ENCODE measurements at places on chromosomes 5 and 9.

DNA sequence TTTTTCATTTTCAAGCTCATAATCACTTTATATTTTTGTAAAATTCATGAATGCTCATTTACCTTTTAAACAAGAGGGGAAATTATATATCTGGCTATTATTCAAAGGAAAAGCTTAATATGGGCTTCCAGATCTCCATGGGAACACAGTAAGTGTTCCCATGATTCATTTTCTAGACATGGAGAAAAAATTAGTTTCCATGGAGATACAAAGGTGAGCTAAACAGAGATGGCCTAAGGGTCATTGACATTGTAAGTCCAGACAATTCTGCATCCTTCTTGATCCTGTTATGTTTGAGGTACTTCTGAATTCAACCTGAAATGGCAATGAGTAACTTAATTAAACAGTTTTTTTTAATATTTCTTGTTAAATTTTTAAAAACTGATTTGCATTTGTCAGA lies 341.4 kb upstream of the PRR16 start:
- DNase-seq: no peak

DNA sequence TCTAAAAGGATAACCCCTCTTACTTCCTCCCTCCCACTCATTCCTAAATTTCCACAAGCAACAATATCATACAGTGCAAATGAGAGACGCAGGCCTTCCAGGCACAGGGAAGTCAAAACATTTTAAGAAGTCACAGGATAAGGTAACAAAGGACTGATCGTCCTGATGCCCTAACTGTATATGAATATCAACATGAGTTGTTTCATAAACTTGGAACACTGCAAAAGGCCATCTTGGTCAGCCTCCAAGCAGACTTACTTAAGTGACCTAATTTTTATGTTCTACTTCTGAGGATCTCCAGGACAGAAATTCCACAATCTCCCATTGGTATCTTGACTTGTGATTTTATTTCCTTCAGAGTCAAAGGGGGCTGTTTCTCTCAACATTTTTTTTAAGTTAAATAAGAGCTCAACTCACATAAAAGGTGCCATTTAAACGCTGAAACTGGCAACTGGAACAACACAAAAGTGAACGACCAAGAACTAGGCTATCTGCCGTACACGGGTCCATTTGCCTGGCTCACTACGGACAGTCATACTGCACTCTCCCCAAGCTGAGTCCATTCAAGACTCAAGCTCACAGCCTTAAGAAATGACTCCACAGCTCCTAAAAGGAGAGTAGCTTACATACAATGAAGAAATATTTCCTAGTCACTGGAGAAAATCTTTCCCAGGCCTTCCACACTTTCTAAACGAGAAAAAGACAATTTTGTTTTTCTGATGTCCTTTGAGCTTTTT lies 71.3 kb downstream of the LHFPL2 start:
- no peak for DNase-seq

DNA sequence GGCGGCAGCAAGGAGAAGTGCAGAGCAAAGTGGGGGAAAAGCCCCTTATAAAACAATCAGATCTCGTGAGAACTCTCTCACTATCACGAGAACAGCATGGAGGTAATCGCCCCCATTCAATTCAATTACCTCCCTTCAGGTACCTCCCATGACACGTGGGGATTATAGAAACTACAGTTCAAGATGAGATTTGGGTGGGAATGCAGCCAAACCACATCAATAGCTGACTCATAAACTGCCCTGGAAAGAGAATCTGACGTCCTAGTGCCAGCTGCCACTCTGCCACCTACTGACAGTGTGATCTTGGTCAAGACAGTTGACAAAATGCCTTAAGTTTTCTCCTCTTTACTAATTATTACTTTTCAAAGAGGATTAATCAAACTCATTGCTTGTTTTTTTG lies 128.3 kb downstream of the GPBP1 start:
- DNase-seq: no peak

- DNase-seq: no peak
Measured at GRCh38 chr9:97802276-97802675, 50.8 kb upstream of the FOXE1 start.

GRCh38 chr5:71892641-71893365 lies 173.7 kb downstream of the CARTPT start:
- DNase-seq: peak; percentile 60

GRCh38 chr5:39186722-39187539 lies 32.4 kb downstream of the FYB1 start:
- DNase-seq: no peak

- no peak for DNase-seq
Measured at GRCh38 chr5:137192293-137192743, 306.8 kb downstream of the SPOCK1 start.

GRCh38 chr5:178526773-178527457 lies 63.3 kb downstream of the COL23A1 start:
- no peak for DNase-seq

- DNase-seq: no peak
Measured at GRCh38 chr5:59763541-59763940, 130.0 kb downstream of the PDE4D start.

GRCh38 chr9:110526426-110526825 lies 53.1 kb downstream of the SVEP1 start:
- no peak for DNase-seq

GRCh38 chr5:1105350-1106265 lies 6.3 kb downstream of the SLC12A7 start:
- no peak for DNase-seq

- DNase-seq: no peak
Measured at GRCh38 chr5:34886392-34887119, 28.7 kb downstream of the RAD1 start.

DNA sequence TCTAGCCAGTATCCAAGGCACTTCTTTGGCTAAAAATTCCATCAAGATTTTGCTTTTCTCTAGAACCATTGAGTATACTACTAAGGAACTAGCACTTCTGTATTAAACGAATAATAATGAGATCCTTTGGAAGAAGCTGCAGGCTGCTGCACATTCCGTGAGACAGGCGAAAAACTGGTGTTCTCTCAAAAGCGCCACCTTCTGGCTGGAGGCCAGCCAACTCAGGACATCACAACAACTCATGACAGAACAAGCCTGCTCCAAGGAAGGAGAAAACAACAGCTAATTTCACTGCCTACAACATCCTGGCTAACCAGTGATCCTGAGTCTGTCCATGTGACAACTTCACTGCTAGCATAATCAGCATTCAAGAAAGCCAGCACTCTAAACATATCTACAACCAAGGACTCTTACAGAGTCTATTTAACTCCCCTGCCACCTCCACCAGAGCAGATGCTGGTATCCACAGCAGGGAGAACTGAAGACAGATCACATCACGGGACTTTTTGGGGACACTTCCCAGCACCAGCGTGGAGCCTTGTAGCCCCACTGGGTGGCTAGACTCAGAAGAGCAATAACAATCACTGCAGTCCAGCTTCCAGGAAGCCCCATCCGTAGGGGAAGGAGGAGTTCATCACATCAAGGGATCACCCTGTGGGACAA lies 150.5 kb downstream of the YTHDC2 start:
- peak; percentile 6 for DNase-seq

Data from NCI-H1436 (cell line).